ENCODE measurements at places on chromosomes 7 and 10.

DNA sequence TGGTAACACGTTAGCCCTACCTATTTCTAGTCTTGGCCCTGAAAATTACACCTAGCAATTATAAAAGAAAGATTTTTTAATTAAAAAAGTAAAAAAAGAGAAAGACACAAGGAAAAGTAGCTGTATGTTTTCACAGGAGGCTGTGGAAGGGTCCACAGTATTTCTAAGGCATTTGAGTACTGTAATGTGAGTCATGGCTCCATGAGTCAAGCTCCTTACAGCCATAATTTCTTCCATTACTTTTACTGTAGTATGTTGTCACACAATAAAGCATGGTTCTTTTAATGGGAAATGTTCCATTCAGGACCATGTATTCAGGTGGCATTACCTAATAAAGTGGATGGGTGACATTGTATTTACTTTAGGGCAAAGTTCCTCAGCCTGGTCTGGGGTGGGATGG is 113.4 kb downstream of the GPR37 start:
- no peak for DNase-seq

DNA sequence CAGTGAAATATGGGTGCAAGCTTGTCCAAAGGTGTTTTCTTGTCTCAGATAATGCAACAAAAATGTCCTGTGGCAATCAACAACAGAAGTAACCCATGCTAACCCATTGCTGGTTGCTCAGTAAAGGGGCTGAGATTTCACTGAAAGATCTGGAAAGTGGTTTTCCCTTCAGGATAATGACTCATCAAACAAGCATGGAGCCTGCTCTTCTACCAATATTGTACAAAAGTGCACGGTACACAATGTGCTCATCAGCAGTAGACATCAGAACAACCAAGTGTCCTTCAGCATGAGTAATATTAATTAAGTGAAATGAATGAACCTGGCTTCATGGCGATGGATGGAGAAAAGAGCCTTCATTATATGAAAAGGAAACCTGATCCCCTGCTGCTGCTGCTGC is 287.1 kb upstream of the NEBL start:
- DNase-seq, result no peak

DNA sequence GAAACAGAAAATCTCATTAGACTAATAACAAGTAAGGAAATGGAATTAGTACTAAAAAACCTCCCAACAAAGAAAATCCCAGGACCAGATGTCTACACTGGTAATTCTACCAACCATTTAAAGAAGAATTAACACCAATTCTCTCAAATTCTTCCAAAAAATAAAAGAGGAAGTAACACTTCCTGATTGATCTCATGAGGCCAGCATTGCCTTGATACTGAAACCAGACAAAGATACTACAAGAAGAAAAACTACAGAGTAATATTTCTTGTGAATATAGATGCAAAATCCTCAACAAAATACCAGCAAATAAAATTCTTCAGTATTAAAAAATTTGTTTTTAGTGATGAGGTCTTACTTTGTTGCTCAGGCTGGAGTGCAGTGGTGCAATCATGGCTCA is 21.3 kb downstream of the GCK start:
- DNase-seq, result no peak

- DNase-seq, result no peak
Measured at GRCh38 chr7:22082553-22082885, 136.8 kb upstream of the CDCA7L start.

DNA sequence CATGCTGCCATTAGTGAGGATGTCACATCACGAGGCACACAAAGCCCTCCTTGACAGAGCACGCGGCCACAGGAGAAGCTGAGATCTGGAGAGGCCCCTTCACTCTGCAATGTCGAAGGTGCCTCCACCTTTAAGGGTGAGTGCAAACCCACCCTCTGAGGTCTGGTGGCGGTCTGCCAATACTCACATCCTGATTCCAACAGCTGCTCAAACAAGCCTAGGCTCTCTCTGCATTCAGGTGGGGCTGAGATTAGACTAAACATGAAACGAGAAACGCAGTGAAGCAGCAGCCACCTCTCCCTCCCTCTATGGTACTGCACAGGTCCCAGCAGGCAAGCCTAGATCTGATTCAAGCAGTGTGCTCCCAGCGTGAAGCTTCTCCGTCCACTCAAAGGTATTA is 151.8 kb downstream of the TCERG1L start:
- DNase-seq, result no peak

- no peak for DNase-seq
Measured at GRCh38 chr10:19628767-19629560, 187.3 kb upstream of the PLXDC2 start.

DNA sequence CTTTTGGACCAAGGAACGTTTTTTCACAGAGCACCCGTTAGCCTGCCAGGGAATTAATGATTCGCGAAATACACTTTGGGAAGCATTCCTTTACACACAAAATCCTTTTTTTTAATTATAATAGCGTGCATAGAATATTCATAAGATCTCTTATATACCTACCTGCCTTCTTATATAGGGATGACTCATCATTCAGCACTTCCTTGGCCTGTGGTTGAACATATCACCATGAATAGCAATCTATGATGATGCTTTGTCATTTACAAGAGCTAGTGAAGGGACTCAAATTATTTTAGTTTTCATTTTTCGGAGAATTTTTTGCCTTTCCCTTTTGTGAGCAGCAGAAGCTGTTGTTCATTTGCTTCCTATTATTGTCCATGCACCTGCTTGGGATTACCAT is 97.0 kb downstream of the CDH23 start:
- DNase-seq, result no peak

DNA sequence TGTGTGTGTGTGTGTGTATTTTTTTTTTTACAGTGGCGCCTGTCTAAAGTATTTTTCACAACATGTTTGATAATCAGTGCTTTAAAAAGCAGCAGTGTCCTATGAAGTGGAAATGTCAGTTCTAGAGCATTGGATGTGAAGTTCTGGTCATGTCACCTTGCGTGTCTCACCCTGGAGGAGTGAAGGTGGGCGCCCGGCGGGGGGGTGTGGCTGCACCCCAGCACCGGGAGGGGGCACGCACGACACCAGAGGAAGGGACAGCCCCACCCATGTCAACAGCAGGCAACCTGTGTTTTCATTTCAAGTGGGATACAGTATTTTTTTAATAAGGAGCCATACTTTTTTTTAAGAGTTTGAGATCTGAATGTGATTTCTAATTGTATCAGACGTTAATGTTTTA is 4.5 kb upstream of the AP5Z1 start:
- DNase-seq, result no peak

DNA sequence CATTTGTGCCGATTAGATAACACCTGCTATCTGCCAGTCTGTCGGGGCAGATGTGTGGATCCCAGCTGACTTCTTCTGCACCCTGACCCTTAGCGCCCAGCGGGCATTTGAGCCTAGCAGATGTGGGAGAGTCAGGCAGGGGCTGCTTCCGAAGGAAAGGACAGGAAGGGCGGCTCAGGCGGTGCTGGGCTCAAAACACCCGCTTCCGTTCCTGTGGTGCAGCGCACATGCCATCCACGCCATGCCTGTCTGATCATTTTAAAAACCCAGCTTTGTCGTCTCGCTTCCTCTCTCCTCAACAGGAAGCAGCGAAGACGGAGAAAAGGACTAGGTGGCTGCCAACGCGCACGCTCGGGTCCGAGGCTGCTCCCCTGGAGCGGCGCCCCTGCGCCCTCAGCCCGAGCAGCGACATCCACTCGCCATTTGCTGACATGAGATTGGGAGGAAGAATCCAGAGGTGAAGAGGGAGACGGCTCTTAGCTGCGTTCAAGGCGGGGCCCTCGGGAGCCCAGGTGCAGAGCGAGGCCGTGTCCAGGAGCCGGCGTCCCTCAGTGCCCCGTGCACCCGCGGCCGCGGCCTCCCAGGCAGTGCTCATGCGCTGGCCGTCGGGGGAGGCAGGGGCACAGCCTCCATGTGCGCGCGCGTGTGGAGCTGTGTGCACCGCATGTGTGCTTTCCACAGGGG is 5.9 kb upstream of the BHLHA15 start:
- DNase-seq, result no peak

- DNase-seq, result peak; percentile 12
Measured at GRCh38 chr10:61904733-61905725, 3.5 kb downstream of the ARID5B start.

DNA sequence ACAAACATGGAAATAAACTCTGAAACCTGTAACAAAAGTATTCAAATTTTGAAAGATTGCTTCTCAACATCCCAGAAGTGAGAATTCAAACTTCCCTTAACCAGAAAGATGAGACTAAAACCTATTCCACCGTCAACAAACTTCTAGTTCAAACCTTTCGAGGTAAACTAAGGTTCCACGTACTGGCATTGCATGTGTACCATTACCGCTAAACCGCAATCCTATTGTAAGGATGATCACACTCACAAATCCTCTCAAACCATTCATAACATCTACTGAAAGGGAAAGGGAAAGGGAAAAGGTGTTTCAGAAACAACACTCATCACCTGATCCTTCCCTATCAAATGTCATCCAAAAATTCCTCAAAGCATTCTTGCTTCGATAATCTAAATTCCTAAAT is 3.1 kb downstream of the SMURF1 start:
- no peak for DNase-seq

DNA sequence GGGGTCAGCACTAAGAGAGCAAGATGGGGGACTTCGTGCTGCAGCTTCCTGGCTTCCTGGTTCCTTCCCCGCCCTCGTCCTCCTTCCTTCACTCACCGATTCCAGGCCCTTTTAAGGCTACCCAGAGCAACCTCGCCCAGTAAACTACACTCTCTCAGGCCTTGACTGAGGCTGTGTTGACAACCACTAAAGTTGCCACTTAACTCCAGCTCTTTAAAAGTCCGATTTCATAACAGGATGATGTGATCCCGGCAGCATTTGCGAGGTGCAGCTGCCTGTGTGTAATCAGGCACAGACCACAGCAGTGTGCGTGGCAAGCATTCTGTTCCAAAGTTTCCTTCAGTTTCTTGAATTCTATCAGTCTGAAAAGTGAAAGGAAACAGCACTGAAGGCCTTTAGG is 110.6 kb downstream of the RAB11FIP2 start:
- no peak for DNase-seq

- DNase-seq, result no peak
Measured at GRCh38 chr10:70114902-70115301, 17.7 kb downstream of the AIFM2 start.

Data from stimulated activated CD4-positive, alpha-beta T cell treated with anti-CD3 and anti-CD28 coated beads, Interleukin-15, amount 100 ng/mL, for 1 hour (primary cell).